ENCODE measurements at places on chromosomes 11 and 22.

DNA sequence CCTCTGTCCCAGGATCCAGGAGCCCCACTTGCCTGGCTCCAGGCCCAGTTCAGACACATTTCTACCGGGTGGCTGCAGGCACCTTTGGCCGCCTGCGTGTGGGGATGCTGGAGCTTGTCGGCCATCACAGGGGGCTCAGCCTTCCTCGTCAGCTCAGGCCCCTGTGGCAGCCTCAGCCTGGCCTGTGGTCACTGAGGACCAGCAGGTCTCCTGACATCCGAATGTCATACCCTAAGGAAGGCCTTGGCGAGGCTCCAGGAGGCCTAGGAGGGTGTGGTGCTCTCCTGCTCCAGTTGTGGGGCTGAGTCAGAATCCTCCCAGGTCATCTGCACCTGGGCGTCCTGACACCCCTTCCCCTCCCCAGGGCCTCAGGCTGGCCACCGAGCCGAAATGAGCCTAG is 14.9 kb upstream of the SOX10 start:
- no peak for DNase-seq

DNA sequence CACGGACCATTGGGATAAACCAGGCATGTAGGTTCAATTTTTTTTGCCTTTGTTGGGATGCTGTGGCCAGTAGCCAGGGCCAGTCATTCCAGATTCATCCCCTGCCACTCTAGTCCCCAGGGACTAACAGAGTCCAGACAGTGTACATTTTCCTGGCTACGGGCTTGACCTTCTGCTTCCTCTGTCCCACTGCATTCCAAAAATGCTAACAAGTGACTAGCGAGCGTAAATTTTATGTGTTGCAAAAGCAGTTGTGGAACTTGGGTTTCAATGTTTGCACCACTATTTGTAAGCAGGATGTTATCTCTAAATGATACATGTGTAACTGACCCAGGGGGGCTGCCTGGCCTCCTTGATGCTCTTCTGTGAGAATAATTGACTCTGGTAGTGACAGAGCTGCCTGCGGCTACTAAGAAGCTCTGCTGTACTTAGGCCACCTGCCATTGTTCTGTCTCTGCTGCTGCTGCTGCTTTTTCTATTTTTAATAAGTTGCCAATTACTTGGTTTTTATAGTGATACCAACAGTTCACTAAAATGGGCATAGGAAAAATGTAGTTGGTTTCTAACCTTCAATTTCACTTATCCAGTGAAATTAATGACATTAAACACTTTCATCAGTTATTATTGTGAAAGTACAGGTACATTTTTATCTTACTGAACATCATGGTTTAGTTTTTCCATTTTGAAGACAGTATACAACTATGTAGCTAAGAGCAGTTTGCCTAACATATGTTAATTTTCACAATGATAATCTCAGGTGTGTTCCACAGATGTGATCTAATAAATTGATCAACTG is 26.8 kb downstream of the TNRC6B start:
- no peak for DNase-seq

- no peak for DNase-seq
Observed at GRCh38 chr11:2099516-2100349, 39.5 kb downstream of the IGF2 start.

- no peak for DNase-seq
Observed at GRCh38 chr22:23253475-23254055, 73.3 kb downstream of the BCR start.

DNA sequence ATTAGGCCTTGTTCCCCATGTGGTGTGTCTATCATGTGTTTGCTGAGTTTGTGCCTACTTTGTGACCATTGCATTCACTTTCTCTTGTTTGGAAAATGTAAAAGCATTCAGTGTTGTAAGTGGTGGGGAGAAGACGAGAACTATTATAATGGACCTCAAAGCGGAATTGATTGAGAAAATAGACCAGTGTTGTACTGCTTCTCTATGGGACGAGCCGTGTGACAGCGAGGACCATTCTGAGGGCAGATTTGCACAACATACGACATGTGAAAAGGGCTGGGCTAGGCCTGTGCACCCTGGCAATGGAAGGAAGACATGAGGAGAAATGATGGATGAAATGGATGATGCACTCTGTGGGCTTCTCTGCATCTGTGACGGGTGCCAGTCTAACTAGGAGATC is 233.5 kb downstream of the DSCAML1 start:
- no peak for DNase-seq

- DNase-seq = no peak
Observed at GRCh38 chr11:30478923-30479322, 107.2 kb downstream of the MPPED2 start.

- no peak for DNase-seq
Observed at GRCh38 chr11:70281156-70281609, 10.7 kb downstream of the PPFIA1 start.

DNA sequence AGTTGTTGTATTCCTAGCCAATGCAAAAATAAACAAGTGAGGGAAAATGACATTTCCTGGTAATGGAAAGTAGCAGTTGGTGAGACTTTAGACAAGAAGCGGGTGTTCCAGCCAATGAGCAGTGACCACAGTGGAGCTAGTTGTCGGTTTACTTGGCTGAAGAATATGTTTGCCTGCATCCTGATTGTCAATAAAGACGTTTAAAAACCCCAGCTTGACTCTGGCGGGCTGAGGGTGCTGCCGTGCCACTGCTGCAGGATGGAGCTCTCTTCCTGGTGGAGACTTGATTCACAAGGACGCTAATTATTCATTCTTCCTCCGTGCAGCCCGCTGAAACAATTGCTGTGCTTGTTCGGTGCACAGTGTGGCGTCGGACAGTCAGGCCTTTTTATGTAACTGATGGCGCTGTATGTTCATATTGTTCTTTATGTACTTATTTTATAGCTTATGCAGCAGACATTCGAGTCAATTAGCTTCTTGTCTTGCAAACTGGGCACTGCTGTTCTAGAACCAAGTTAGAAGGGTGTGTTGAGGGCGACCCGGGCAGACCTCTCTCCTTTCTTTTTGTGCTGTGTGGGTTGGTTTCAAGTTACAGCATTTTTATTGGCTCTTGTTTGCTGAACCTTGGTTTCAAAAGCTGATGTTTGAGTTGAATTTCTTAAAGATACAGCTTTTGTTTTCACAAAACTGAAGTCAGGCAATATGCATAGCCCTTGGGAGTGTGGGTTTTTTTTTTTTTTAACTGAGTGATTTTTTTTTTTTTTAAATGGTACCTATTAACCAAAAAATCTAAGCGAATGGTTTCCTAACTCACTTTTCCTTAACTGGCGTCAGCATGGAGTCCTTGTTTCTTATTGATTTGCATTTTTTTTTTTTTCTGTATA is 153.9 kb downstream of the TEAD1 start:
- DNase-seq = no peak

DNA sequence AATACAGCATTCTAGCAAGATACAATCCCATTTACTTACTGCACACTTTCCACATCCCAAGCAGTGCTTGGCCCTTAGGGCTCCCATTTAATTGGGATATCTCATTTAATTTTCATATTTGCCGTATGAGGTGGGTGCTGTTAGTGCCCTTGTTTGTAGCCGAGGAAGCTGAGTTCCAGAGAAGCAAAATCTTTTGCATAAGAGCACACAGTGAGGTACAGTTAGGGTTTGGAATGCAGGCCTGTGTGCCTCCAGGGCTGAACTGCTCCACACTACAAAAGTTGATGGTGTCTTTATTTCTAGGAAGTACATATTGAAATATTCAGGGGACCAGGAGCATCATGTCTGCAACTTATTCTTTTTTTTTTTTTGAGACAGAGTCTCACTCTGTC is 15.5 kb upstream of the TIMP3 start:
- DNase-seq = no peak

DNA sequence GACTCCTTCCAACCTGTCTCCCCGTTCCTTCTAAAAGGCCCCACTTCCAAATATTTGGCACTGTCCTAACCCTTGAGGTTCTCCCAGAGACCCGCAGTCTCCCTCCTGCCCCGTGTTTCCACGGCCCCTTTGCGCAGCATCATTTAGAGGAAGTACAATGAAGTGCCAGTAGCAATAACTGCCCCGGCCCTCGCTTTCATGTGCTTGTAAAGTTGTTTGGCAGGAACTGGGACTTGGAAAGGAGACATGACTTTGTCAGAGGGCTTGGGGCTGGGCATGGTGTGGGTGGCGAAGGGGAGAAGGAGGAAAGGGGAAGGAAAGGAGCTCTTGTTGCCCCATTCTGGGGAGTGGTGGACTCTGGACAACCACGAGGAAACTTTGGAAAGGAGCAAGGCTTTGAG is 2.6 kb downstream of the CD44 start:
- peak; percentile 57 for DNase-seq

GRCh38 chr11:87366763-87367405 is 329.1 kb downstream of the TMEM135 start:
- no peak for DNase-seq

- no peak for DNase-seq
Observed at GRCh38 chr22:48707763-48708557, 1119.7 kb downstream of the BRD1 start.

DNA sequence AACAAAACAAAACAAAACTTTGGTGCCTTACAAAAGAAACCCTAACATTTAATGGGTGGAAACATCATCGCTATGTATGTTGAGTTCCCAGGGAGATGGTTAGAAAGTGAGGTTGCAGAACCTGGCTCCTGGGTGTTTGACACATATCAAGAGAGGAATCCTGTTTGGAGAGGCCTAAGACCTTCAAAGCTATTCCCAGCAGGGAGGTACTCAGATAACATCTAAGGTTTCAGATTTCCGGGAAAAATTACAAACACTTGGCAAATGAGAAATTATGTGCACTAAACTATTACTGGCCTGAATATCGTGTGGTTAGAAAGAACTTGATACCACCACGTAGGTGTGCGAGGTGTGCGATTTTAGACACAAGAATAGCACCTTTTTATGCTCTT is 18.5 kb downstream of the TRIM5 start:
- DNase-seq = no peak

DNA sequence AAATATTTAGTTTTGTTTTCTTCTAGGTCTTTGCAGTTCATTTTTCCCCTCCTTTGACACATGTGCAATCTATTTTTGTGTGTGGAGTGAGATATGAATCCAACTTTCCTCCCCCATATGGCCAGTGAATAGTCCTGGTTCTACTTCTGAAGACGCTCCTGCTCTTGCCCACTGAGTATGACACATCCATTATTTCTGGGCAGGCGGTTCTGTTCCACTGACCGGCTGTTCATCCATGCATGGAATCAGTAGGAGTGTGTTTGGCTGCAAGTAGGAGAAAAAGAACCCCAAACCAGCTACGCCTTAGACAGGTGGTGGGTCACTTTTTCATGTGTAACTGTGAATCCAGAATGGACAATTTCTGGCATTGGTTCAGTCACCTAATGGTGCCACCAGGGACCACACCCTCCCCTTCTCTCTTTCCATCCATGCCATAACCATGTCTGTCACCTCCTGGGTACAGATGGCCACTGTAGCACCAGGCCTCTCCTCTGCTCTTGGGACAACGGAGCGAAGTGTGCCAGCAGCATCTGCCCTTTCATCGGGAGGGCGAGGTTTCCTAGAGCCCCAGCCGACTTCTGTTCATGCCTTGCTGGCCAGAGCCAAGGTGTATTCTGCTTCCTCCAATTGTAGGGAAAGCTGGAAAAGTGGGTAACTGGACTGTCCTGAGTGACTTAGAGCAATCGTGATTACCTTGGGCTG is 67.4 kb upstream of the SLC22A12 start:
- DNase-seq = no peak

GRCh38 chr11:89521294-89521693 is 30.1 kb upstream of the NOX4 start:
- DNase-seq = no peak

- no peak for DNase-seq
Observed at GRCh38 chr22:20545681-20546521, 38.5 kb downstream of the MED15 start.

GRCh38 chr11:68692871-68693483 is 8.6 kb downstream of the GAL start:
- DNase-seq = no peak

DNA sequence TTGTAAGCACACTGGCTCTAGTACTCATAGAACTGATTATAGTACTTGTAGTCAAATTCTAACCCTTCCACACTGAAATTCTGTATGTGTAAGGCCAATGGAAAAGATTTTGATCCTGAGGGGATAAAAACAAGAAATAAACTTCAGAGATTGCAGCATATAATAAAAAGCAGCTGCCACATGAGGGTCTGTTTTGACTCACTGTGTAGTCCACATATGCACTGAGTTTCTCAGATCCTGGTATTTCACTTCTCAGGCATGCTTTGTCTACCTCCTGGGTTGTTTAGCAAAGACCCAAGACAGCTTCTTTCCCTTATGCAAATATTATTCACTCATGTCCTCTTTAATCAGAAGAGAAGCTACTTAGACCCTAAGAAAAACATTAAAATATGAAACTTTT is 71.1 kb upstream of the SLC5A12 start:
- DNase-seq = no peak

DNA sequence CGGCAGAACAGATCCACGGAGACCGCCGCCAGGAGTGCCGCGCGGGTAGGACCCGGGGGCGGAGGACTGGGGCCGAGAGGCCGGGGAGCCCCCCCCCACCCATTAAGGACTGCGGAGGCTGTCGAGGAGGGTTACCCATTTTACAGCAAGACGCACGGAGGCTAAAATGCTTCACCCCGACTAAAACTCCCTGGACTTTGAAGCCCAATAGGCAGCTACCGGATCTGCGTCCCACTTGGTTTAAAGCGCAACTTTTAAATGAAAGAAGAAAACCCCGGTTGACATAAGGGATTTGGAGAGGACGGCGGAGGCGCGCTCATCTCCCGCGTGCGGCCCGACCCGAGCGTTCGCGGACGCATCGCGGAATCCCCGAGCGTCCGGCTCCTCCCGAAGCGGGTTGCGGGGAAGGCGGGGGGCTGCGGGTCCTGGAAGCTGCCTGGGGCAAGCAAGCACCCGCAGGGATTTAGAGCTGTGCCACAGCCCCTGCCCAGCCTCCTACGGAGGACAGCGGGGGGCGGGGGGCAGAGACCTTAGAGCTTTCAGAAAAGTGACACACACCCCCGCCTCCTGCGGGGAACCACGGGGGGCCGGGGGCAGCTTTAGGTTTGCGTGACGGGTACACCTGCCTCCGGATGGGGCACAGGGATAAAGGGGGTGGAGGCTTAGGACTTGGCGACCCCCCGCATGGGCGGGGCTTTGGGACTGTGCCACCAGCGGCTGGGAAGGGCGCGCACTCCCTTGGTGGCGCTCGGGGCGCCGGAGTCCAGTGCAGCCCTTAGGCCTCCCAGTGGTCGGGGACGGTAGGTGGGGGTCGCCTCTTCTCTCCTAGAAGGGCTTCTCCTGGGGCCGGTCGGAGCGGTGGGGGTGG is 760 bp upstream of the CELSR1 start:
- no peak for DNase-seq

GRCh38 chr22:48749555-48750227 is 1078.0 kb downstream of the BRD1 start:
- DNase-seq = no peak

DNA sequence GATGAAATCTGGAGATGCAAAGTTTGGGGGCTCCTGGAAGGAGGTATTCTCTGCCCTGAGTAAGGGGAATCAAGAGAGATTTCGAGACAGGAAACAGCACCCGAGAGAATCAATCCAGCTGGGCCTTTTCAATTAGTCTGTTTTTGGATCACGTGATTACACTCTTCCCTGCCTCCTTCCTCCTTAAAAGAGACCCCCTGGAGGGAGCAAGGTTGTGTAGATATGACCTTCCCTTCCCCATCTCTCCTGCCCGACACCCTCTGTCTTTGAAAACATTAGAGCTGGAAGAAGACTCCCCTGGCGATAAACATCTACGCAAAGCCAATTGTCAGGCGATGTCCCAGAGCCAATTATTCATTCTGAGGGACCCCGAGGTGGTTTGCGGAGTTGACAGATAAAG is 407.9 kb downstream of the MIAT start:
- no peak for DNase-seq

- peak; percentile 38 for DNase-seq
Observed at GRCh38 chr11:64165481-64165841, 452 bp downstream of the MACROD1 start.

- no peak for DNase-seq
Observed at GRCh38 chr11:119347242-119347641, 737 bp upstream of the MFRP start.
